ENCODE measurements at places on chromosomes 7 and 10.

DNA sequence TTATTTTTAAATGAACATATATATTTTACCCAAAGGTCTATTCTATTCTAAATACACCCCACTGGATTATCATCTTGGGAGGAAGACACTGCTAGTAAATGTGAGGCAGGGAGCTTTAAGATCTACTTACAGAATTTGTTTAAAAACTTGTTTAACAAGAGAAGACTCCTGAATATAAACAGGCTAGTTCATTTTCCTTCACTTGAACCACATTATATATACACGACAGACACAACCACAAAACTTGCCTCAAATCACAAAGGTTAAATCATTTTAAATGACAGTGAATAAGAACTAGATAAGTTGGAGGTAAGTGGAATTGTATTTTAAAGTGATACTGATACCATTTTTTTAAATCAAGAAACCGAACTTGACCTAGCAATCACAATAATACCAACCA is 109.2 kb downstream of the ATE1 start:
- DNase-seq = no peak

DNA sequence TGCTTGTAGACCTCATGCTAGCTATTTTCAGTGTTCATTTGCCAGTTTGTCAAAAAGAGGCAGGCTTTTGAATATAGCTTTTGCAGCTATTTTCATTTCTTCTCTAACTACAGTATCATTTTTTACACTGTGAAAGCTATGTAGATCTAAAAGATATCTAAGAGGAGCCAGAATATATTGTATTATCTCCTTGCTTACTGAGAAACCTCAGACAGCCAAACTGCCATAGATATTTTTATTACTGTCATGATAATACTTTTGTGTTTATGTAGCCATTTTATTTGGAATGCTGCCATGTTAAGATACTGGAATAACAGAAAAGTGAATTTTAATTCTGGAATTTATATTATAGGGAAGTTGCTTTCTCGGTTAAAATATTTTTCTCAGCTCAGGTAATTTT is 37.2 kb downstream of the ANKIB1 start:
- no peak for DNase-seq

DNA sequence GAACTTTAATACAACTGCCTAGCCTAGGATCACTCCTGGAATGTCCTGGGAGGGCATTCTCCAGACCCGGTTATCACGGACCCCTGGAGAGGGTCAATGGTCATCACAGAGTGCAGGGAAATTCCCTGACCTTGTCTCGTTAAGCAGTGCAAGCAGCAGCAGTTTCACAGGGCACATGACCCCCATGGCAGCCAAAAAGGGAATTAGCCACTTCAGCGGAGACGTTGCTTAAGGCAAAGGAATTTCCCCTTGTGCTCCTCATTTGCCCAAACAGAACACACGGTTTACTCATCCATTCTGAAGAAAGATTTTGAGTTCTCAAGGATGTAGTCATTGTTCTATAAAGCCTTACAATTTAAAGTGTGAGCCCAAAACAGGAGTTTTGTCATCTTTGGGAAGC is 260.3 kb downstream of the SNX13 start:
- peak; percentile 96 for DNase-seq

DNA sequence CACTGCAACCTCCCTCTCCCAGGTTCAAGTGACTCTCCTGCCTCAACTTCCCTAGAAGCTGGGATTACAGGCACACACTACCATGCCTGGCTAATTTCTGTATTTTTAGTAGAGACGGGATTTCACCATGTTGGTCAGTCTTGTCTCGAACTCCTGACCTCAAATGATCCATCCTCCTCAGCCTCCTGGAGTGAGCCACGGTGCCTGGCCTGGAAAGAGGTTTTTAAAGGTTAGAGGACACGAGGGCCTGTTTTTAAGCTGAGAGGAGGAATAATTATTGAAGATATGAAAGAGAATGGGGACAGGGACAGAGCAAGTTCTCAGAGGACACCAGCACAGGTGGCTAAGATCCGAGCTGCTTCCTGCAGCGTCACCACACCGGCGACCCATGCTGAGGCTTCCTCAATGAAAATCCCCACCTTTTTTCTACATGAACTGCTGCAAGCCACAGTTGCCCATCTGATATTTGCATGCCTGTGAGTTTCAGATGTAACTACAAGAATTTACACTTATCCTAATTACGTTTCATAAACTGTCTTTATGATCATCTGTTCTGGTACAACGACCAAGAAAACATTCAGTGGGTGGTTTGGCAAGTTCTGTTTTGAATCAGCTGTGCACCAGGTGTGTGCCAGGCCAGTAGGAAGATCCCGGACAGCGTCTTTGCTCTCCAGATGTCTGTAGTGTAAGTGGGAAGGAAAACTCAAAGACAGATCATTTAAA is 76.0 kb downstream of the HIP1 start:
- DNase-seq = no peak

- no peak for DNase-seq
Measured at GRCh38 chr10:125820701-125821100, 2.4 kb downstream of the UROS start.

GRCh38 chr7:15292138-15292537 is 269.7 kb downstream of the AGMO start:
- no peak for DNase-seq

GRCh38 chr7:126667742-126668366 is 584.9 kb downstream of the GRM8 start:
- no peak for DNase-seq

DNA sequence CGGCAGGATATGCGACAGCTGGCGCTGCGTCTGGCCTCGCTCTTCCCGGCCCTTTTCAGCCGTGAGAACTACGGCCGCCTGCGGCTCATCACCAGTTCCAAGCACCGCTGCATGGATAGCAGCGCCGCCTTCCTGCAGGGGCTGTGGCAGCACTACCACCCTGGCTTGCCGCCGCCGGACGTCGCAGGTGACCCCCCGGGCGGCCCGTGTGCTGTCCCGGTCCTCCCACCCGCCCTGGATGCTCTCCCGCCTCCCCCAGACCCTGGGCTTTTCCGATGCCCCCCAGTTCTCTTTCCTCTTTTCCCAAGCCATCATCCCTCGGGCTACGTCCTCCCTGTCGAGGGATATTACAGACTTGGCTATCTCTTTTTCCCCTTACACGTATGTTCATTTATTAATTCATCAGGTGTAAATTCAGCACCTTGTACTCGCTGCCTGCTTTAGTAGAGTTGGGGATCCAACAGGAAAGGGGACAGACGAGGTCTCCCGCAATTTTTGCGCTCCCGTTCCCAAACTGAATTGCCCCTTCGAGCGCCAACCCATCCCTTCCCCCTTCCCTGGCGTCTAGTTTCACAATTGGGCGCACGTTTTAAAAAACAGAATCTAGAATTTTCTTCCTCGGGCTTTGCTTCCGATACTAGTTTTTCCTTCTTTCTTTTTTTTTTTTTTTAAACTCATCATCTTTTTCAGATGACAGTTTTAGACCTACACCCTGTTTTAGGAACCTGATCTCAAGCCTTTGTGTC is 846 bp downstream of the MINPP1 start:
- peak; percentile 36 for DNase-seq

- DNase-seq = no peak
Measured at GRCh38 chr10:1559311-1559710, 178.0 kb downstream of the ADARB2 start.

DNA sequence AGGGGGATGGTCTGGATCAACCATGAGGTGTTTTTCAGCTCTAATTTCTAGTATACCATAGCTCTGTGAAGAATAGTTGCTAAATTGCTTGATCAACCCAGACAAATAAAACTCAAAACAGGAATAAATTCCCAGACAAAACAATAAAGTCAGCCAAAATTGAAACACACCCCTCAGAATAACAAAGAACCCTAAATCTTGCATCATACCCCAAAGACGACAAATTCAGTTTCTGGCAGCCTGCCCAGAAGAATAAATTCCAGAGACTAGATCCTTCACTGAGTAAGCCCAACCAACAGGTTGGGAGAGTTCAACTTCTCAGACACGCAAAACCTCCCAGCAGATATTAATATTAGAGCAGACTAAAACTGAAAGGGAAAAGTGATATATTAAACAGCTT is 11.2 kb upstream of the SEM1 start:
- DNase-seq = peak; percentile 56

GRCh38 chr10:32795598-32796183 is 162.3 kb downstream of the ITGB1 start:
- DNase-seq = peak; percentile 40

DNA sequence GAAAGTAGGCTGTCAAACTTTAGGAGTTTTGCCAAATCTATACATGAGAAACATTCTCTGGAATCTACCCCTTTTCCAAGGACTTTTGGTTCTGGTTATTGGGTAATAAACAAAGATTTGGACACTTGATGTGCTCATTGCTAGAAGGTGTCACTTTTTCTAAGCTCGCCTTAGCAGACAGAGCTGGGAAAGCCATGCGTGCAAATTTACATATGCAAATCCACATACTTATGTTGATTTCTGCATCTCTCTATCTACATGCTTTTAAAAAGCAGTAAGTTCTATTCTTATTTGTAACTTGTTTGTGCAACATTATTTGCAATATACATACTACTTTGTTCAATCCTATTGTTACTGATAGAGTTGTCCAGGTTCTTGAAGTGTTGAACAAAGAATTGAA is 22.5 kb upstream of the GIMAP6 start:
- DNase-seq = no peak

DNA sequence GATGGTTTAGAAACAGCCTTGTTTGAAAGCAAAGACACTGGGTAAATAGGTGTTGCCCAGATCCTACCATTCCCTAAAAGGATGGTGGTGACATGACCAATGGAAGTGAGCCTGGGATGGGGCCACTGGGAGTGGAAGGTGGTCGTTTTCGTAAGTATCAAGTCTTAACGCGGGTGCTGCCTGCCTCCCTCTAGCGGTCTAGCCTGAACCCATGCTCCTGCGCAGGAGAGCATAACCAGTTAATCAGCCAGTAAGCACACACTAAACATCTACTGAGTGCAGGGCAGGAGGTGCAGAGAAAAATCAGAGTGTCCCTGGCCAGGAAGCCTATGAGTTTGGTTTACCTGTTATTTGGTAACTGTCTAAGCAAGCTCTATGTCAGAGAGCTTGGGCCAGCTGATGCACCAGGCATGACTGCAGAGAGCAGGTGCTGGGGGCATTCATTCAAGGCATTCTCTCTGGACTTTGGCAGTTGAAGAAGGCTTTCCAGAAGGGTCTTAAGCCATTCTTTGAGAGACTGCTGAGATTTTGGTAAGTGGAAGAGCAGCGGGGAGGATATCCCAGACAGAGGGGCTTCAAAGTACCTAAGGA is 930 bp downstream of the GARIN1A start:
- peak; percentile 18 for DNase-seq

DNA sequence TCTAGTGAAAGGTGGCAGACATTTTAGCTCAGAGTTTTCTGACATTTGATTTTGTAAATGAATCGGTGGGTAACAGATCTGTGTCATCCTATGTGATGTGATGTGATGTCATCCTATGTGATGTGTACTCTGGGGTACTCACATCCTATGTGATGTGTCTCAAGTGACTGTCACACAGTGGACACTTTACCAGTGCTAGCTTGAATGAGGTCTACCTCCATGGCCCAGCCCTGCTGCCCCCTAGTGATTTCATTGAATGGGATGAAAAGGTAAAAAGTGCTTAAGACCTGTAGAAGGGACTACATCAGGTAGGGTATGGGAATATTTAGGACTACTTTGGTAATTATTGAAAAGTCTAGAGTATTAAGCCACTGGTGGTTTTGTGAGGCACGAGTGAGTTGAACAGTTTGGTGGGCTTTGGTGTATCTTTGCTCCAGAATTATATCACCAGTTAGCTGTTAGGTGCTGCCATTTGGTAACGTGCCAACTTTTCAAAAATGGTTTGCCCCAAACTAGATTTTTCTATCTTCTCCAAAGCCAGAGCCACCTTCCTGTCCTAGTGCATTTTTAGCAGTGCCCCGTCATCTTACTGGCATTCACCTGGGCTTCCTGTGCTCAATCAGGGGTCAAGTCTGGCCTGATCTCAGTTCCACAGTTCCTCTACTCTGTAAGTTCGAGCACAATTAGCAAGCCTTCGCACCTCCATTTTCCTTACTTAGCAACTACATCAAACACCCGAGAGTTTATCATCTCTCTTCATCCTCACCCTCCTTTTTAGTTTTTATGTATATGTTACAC is 9.7 kb downstream of the EIF4H start:
- no peak for DNase-seq

GRCh38 chr7:137791930-137792329 is 54.8 kb downstream of the DGKI start:
- DNase-seq = no peak

DNA sequence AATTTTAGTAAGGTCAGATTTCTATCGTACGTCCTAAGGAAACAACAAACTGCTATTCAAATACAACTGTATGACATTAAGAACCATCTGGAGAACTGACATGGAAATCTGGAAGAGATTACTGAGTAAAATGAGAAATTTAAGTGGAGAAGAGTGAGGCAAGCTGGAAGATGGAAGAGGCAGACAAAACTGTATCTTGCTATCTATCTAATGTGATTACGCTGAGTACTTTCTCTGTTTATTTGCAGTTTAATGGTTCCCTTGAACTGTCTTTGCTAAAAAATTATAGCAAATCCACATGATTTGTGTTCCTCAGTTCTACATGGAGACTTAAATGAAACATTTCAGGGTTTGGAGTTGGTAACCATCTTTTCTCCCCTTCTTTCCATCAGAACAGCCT is 927.1 kb upstream of the MBL2 start:
- DNase-seq = no peak

GRCh38 chr7:132207211-132207610 is 369.1 kb downstream of the PLXNA4 start:
- no peak for DNase-seq

DNA sequence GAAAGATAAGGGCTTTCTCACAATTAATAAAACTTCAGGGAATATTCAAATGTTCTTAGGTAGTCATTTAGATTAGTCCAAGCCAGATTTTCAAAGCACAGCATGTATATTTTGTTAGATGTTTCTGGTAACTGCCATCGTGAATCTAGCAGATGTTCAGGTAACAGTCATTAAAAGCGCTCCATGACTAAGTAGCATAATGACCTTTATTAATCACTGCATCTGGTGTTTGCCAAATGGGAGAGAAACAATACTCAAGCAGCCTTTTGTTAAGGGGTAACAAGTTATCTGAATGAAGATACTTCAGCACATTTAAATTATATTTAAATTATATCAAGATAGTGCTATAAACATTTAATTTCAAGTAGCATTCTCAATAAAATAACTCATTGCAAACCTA is 47.5 kb downstream of the USP6NL start:
- DNase-seq = no peak

- DNase-seq = no peak
Measured at GRCh38 chr10:30248728-30249127, 100.3 kb downstream of the MTPAP start.

DNA sequence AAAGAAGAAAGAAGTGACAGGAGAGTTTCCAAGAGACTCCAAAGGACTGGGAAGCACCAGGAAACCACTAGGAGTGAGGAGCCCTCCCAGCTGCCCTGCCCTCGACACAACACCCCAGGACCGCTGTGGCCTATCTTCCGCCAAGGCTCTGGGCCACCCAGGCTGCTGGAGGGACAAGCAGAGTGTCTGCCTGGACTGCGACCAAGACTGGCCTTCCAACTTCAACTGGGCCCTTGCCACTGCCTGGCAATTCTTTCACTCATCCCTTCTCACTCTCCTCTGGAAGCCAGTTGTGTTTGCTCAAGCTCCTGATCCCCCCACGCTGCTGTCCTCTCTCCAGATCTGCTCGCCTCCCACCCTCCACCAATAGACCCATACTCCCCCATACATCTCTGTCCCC is 10.2 kb downstream of the KIAA1549 start:
- DNase-seq = no peak
